ENCODE measurements at places on chromosomes 16 and 17.

GRCh38 chr16:6777624-6778023 lies 555.0 kb upstream of the RBFOX1 start:
- no peaks in the 10 kb centered on the region for H3K27me3 ChIP-seq
- H3K4me1 ChIP-seq, result no peaks in the 10 kb centered on the region
- no peak overlapping the region for H3K27ac ChIP-seq
- DNase-seq, result no peak

DNA sequence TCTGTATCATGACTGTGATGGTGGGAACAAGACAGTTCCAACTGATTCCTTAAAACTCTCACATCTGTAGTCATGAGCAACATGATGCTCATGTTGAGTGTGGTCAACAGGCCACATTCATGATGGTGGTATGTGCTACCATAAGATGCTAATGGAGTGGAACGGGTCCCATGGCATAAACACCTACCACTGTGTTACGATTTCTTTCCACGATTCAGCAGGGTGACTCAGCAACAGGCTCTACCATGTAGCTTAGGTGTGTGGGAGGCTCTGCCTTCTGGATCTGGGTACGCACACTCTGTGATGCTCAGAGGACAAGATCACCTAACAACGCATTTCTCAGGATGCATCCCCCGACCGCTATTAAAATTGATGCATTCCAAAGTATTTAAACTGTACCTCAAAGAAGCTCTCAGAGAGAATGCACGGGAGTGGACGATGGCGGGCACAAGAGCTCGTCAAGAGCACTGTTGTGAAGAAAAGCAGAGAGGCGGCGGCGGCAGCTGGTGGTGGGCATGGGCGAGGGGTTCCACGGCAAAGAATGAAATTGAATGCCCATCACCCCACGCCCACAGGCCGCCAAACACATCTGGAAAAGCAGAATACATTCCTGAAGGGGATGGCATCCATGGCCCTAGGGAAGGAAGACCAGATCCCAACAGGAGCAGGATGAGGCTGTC lies 133.3 kb downstream of the ZNF778 start:
- peak; percentile 64 for DNase-seq
- H3K36me3 ChIP-seq, result peaks cover 42% of the 10 kb centered on the region
- peak overlapping the region; percentile 87 for H3K27ac ChIP-seq
- no peak overlapping the region for H3K4me3 ChIP-seq

GRCh38 chr16:68128577-68129305 lies 43.6 kb downstream of the NFATC3 start:
- peaks cover 39% of the 10 kb centered on the region for H3K36me3 ChIP-seq
- no peak overlapping the region for H3K4me3 ChIP-seq
- H3K4me1 ChIP-seq, result peaks cover 58% of the 10 kb centered on the region
- H3K27me3 ChIP-seq, result no peaks in the 10 kb centered on the region
- H3K27ac ChIP-seq, result peak overlapping the region; percentile 20
- DNase-seq, result no peak

DNA sequence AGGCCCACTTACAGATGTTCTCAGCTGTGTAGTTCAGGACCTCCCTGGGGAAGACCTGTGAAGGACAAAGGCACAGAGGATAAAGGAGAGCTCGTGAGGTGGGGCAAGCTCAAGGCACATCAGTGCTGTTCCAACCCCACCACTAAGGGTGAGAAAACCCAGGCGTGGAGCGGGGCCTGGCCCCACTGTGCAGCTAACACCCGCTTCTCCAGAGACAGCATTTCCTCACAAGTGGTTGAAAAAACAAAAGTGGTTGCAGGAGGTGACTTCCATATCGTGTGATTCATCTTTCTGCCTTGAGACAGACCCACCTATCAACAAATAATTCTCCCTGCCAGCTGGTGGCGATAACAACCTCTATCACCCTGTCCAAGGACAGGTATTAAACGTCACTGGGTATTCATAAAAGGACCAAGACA lies 30.0 kb downstream of the SNN start:
- H3K4me1 ChIP-seq, result peaks cover 36% of the 10 kb centered on the region
- H3K4me3 ChIP-seq, result no peak overlapping the region
- peak overlapping the region; percentile 47 for H3K27ac ChIP-seq
- peaks cover 28% of the 10 kb centered on the region for H3K36me3 ChIP-seq

GRCh38 chr16:27736431-27736830 lies 186.5 kb downstream of the KATNIP start:
- no peaks in the 10 kb centered on the region for H3K27me3 ChIP-seq
- no peak overlapping the region for H3K27ac ChIP-seq
- no peak overlapping the region for H3K4me3 ChIP-seq
- DNase-seq, result no peak
- no peaks in the 10 kb centered on the region for H3K4me1 ChIP-seq

GRCh38 chr17:41415411-41415810 lies 9.0 kb downstream of the KRT37 start:
- DNase-seq, result no peak
- H3K36me3 ChIP-seq, result no peaks in the 10 kb centered on the region
- H3K4me3 ChIP-seq, result no peak overlapping the region
- no peak overlapping the region for H3K27ac ChIP-seq
- peaks cover 7% of the 10 kb centered on the region for H3K4me1 ChIP-seq

DNA sequence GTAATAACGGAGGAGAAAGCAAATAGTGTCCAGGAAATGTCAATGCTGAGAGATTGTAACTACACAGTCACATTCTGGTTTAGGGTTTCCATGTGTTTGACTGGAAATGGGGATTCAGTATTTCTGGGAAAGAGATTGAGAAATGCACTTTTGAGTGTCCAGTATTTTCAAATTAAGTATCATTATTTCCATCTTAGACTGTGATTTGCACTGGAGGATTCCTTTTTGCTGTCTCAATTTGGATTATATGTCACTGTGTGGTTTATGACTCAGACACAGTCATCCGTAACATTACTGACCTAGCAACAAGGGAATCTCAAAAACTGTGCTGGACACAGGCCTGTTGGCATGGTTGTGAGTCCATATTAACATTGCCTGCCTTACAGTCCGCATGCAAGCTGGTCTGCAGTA lies 681.4 kb downstream of the CDH11 start:
- no peaks in the 10 kb centered on the region for H3K36me3 ChIP-seq
- no peak overlapping the region for H3K4me3 ChIP-seq
- no peak for DNase-seq
- no peaks in the 10 kb centered on the region for H3K4me1 ChIP-seq
- H3K27me3 ChIP-seq, result no peaks in the 10 kb centered on the region

DNA sequence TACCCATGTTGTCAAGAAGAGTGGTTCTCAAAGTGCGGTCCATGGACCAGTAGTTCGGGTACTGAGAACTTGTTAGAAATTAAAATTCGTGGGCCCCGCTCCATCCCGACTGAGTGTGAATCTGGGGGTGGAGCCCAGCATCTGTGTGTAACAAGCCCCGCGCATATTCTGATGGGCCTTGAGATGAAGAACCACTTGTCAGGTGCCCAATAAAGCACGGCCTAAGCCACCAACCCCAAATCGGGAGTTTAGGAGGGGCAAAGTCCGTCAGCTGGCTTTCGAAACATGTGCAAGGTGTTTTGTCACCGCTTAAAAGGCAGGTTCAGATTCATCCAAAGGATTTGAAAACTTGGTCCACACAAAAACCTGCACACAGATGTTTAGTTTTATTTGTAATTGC lies 29.5 kb downstream of the PSMD12 start:
- H3K4me1 ChIP-seq, result no peaks in the 10 kb centered on the region
- no peak for DNase-seq
- H3K36me3 ChIP-seq, result peaks cover 25% of the 10 kb centered on the region
- H3K4me3 ChIP-seq, result no peak overlapping the region

GRCh38 chr17:64216338-64217248 lies 46.5 kb downstream of the TEX2 start:
- no peak for DNase-seq
- no peaks in the 10 kb centered on the region for H3K27me3 ChIP-seq
- no peak overlapping the region for H3K27ac ChIP-seq
- peaks cover 30% of the 10 kb centered on the region for H3K4me1 ChIP-seq
- H3K4me3 ChIP-seq, result no peak overlapping the region
- H3K36me3 ChIP-seq, result peaks cover 29% of the 10 kb centered on the region

- H3K36me3 ChIP-seq, result peaks cover 20% of the 10 kb centered on the region
- no peaks in the 10 kb centered on the region for H3K4me1 ChIP-seq
- no peaks in the 10 kb centered on the region for H3K27me3 ChIP-seq
- no peak for DNase-seq
- H3K4me3 ChIP-seq, result no peak overlapping the region
These were observed 148.9 kb downstream of the ITFG1 start for GRCh38 chr16:47311738-47312505.

GRCh38 chr17:35062308-35062707 lies 1.2 kb downstream of the RFFL start:
- no peak overlapping the region for H3K27ac ChIP-seq
- H3K27me3 ChIP-seq, result no peaks in the 10 kb centered on the region
- H3K4me1 ChIP-seq, result peaks cover 36% of the 10 kb centered on the region

DNA sequence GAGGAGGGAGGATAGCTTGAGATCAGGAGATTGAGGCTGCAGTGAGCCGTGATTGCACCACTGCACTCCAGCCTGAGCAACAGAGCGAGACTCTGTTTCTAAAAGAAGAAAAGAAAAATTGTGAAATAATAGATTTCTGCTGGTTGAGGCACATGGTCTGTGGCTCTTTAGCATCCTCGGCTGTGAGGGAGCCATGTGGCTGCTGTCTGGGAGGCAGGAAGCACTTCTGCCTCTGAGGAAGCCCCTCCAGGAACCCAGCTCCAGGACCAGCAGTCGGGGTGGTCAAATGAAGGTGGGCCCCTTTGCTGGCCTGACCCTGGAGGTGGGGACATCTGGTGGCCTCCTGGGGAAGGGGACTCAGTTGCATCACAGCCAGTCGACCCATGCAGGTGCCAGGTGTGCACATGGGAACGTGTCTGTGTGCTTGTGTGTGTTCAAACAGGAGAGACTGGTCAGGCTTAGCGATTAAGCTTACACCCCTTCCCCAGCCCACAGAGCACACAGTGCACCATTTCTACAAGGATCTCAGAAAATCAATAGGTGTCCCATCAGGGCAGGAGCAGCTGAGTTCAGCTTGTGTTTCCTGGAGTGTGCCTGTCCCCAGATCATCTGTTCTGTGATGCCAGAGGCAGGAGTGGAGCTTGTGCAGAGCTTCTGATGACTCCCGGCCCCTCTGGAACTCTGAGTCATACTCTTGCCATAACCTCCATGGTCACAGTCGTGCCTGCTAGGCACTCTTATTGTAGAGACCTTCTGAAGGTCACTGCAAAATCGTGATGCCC lies 24.3 kb upstream of the MGAT5B start:
- peaks cover 68% of the 10 kb centered on the region for H3K27me3 ChIP-seq
- H3K27ac ChIP-seq, result no peak overlapping the region
- peaks cover 9% of the 10 kb centered on the region for H3K4me1 ChIP-seq
- no peak for DNase-seq
- H3K4me3 ChIP-seq, result no peak overlapping the region

DNA sequence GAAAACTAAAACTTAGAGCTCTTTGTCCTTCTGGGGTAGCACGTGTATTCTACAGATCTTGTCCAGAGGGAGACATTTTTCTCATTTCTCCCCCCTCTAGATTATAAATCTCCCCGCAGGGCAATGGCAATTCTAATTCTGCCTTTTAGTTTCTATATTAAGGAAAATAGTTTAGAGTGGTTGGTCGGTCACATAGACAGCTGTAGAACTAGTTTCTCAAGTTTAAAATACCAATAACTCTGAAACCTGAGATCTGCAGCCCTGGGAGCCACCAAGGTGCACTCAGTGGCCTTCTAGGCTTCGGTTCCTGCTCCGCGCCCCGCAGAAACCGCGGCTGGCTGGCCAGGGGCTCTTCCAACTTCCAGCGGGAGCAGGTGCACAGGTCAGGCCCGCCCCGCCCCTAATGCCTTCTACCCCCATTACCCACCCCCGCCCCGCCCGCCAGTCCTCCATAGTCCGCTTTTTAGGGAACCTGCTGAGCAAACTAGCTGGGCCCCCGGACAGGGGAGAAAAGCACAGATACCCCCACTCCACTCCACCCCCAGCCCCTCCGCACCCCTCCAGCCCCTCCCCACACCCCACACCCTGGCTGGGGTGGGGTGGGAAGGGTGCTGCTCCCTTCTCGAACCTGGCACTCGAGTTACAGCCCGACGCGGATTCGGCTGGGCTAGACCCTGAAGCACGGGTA lies 431 bp downstream of the SLFN11 start:
- peaks cover 45% of the 10 kb centered on the region for H3K36me3 ChIP-seq
- peaks cover 53% of the 10 kb centered on the region for H3K4me1 ChIP-seq
- peak overlapping the region; percentile 98 for H3K27ac ChIP-seq
- peaks cover 9% of the 10 kb centered on the region for H3K27me3 ChIP-seq
- peak overlapping the region; percentile 97 for H3K4me3 ChIP-seq

DNA sequence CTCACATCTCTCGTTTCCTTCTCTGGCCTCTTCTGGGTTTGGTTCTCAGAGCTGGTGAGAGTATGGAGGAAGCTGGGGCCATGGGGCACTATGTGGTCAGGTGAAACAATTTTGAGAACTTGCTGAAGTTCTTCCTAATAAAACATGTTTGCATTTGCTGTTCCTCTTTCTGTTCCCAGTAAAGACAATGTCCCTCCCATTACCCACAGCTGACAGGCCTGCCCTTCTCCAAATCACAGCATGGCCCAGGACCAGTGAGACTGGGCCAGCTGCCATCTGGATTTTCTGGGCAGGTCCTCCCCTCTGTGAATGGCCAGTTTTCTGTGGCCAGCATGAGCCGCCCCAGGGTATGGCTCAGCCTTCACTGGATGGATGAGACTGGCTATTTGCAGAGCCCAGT lies at the start of gene CD300H:
TSS of gene CD300H (minus strand) at position 113 of the 400 bp plus-strand sequence.
- H3K36me3 ChIP-seq, result no peaks in the 10 kb centered on the region
- peaks cover 4% of the 10 kb centered on the region for H3K4me1 ChIP-seq
- H3K27me3 ChIP-seq, result peaks cover 36% of the 10 kb centered on the region

GRCh38 chr17:68087851-68088250 lies 52.3 kb downstream of the KPNA2 start:
- no peaks in the 10 kb centered on the region for H3K27me3 ChIP-seq
- H3K27ac ChIP-seq, result no peak overlapping the region
- H3K36me3 ChIP-seq, result no peaks in the 10 kb centered on the region
- DNase-seq, result no peak
- H3K4me3 ChIP-seq, result no peak overlapping the region
- peaks cover 31% of the 10 kb centered on the region for H3K4me1 ChIP-seq

GRCh38 chr17:16934836-16935235 lies 37.1 kb downstream of the TNFRSF13B start:
- no peaks in the 10 kb centered on the region for H3K36me3 ChIP-seq
- H3K4me3 ChIP-seq, result no peak overlapping the region
- DNase-seq, result no peak
- H3K4me1 ChIP-seq, result no peaks in the 10 kb centered on the region
- H3K27me3 ChIP-seq, result no peaks in the 10 kb centered on the region
- H3K27ac ChIP-seq, result no peak overlapping the region
